ENCODE measurements at places on chromosomes 5 and 9. TPM values are rescaled to one million over a fixed set of nuclear protein-coding genes. Genes with fewer than 3 reads are reported as not detected.

GRCh38 chr5:174159327-174160114 lies 114.0 kb downstream of the NSG2 start:
- no peak for DNase-seq

DNA sequence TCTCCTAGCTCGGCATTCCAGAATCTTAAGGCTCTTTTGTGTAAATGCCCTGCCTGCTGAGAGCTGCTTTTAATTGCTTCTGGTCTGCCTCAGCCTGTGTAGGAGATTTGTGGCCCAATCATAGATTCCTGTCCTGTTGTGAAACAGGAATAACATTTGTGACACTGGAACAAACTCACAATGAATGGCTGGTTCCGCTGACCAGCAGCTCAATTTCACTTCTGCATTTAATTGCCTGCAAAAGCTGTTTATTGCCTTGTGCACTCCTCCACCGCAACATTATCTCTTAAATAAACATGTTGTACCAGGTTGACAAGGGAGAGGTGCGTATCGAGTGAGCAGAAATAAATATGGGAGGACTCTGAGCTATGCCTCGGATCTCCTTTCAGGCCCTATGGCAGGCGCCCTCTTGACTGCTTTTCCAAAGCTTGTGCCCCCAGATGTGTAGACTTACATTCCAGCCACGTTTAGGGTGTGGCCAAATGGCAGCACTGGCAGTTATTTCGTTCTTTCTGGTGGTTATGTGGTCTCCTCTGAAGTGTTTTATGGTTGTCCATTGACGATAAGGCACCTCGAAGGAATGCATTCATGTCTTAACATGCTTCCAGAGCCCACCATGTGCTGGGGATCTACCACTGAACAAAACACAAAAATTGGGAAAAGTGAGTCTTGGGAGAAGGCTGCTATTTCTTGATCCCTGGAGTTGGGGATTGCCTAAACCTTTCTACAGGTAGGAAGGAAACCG lies 58.1 kb downstream of the DMRT1 start:
- DNase-seq, result no peak

DNA sequence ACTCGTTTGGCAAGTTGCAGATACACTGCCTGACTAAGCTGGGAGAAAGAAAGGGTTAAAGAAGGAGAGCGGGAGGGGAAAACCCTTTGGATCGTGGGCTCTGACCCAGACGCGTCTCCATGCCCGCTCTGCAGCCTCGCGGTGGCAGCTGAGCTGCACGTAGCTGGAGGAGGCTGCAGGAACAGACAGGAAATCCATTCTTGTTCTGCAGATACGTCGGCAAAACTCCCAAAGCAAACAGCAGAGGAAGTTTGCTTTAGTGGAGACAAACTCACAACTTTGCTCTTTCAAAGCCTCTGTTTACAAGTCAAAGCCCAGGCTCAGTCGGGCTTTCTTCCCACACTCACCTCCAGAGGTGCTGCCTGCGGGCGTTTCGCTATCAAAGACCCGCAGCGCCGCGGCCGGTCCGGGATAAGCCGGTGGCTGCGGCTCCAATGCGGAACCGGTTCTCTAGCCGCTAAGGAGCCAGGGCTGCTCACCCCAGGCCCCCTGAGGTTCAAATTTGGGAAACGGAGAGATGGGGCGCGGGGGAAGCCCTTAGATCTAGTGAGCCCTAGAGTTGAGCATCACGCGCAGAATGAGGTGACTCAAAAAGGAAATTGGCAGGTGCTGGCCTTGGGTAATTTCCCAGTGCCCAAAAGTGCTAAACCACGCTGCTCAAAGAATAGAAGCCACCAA lies 60.7 kb downstream of the MAT2B start:
- peak; percentile 71 for DNase-seq

The PCDHA3 gene
- not detected for total RNA-seq

The SPATA31D4 gene
- total RNA-seq, result not detected

The ALDH1A1 gene
- not detected for total RNA-seq

The PCA3 gene
- total RNA-seq, result not detected

DNA sequence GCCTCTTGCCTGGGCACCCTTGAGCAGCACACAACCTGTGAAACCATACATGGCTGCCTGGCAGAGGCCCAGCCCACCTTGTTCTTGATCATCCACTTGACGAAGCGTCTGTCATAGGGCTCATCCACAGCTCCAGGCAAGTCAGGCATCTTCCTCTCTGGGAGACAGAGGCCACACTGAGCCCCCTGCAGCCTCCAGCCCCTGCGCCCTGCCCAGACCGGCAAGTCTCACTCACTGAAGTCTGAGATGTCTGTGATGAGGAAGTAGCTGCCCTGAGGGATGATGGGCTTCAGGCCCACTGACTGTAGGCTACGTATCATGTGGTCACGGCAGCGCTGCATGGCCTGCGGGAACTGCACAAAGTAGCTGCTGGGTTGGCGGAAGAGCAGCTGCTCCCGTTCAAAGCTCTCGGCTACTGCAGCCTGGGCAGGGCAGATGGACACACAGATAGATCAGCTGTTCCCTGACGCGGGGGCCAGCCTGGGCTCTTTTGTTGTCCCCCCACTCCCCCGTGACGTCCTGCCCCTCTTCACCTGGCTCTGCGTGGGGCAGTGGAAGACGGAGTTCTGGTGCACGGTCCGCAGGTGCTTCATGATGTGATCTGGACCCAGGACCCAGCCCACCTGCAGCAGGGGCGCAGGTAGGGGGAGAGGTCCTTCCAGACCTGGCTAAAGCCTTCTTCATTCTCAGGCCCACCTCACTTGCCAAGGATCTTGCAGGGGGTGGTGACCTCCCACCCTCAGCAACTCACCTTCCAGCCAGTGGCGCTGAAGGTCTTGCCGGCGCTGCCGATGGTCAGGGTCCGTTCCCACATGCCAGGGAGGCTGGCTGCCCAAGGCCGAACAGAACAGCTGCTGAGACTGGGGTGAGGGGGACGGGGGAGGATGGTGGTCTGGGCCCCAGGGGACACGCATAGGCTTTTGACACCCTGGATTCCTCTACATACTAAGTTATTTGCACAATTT lies 5.9 kb upstream of the SPOUT1 start:
- no peak for DNase-seq

The MORN5 gene
- not detected for total RNA-seq

GRCh38 chr5:69444127-69444754 lies 29.3 kb downstream of the MARVELD2 start:
- no peak for DNase-seq

- no peak for DNase-seq
These were observed 52.2 kb upstream of the MAP3K1 start for GRCh38 chr5:56763182-56763581.

DNA sequence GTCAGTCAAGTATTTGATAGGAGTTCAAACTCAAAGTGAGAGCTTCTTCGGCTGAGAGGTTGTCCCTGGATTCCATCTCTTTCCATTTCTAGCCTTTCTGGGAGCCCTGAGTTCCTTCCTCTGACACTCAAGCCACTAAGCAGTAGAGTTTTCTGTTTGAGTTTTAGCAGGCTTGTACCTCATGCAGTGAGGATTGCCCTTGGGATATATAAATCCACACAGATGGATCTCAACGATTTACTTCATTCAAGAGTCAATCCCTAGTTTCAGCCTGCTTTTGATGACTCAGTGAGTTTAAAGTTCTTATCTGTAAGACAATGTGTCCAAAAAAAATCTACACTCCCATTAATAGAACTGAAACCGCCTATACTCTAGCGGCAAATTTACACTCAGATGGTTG lies 2240.9 kb upstream of the WWC1 start:
- no peak for DNase-seq

The EMB gene
- 12.7 TPM for total RNA-seq

The GABRA6 gene
- not detected for total RNA-seq

DNA sequence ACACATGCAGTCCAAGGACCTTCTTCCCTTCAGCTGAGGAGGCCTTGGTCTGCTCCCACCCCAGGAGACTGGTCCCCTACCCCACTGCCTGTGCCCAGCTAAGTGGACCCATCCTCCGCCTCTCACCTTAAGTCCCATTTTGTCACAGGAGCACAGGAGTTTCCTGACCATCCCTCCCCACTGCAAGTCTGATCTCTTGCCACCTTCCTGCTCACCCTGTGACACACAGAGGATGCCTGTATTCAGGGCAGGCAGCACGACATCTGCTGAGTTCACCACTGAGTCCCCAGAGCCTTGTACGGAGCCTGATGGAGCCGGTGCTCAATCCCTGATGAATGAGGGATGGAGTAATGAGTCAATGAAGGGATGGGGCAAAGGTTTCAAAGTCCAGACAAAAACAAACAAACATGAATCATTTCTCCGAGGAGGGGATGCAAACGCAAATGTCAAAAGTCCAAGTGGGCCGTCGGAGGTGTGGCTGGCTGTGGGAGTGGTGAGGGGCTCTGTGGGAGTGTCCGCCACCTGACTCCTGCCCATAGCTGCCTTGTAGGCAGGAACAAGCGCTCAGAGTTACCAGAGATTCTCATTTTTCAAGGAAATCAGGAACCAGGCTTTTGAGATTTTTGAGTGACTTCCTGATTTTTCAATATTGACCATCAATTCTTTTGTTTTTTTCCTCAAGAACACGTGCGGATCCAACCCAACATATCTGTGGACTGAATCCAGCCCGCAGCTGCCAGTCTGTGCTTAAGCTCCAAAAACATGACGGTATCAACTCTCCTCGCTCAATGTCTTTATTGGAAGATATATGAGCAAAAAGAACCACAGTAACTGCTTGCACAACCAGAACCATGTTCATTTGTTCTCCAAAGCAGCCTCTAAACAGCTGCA lies 4.4 kb downstream of the RAPGEF1 start:
- no peak for DNase-seq

DNA sequence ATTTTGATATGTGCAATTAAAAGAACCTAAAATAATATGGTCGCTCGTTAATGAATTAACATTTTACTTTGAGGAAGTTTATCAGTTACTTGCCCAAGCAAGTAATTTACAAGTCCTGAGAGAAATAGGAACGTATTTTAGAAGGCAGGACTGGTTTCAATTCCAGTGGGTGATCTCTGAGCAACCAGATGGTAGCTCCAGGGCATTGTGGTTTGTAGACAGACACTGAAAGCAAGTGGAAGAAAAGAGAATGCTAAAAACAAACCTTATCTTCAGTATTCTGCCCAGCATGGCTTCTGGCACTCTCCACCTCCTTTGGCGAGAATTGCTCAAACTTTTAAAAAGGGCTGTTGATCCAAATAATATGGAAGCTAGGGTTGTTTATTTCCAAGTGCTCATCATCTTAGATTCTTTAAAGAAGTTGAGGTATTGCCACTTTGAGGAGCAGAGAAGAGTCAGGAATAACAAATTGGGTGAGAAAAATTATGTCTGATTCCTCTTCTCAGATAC lies 31.8 kb upstream of the ERAP2 start:
- DNase-seq, result no peak

The TLX3 gene
- total RNA-seq, result not detected

The S1PR3 gene
- not detected for total RNA-seq
